ENCODE measurements at places on chromosomes 1 and 21.
A peak's percentile ranks its signal among the peaks of the same experiment; 100 is the strongest.

DNA sequence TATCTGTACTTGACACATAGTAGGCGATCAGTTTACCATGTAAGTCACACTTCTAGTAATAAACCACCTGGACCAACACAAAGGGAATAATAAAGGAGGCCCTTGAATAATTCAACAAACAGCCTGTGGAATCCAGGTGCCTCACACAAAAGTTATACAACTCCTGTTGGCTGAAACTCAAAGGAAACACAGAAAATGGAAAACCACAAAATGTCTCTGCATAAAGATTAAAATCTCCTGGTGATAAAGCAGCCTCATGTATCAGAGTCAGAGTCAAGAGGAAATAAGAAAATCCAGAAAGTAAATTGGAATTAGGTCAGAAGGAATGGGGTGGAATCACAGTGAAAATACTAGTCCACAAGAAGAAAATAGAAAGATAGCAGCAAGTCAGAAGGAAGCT lies 592.5 kb downstream of the NPHP4 start:
- DNase-seq: no peak

GRCh38 chr1:32635508-32636277 lies 14.7 kb downstream of the ZBTB8OS start:
- no peak for DNase-seq

GRCh38 chr1:178650934-178651511 lies 74.0 kb upstream of the RALGPS2 start:
- peak; percentile 27 for DNase-seq

GRCh38 chr1:4079815-4080214 lies 179.7 kb upstream of the C1orf174 start:
- no peak for DNase-seq

DNA sequence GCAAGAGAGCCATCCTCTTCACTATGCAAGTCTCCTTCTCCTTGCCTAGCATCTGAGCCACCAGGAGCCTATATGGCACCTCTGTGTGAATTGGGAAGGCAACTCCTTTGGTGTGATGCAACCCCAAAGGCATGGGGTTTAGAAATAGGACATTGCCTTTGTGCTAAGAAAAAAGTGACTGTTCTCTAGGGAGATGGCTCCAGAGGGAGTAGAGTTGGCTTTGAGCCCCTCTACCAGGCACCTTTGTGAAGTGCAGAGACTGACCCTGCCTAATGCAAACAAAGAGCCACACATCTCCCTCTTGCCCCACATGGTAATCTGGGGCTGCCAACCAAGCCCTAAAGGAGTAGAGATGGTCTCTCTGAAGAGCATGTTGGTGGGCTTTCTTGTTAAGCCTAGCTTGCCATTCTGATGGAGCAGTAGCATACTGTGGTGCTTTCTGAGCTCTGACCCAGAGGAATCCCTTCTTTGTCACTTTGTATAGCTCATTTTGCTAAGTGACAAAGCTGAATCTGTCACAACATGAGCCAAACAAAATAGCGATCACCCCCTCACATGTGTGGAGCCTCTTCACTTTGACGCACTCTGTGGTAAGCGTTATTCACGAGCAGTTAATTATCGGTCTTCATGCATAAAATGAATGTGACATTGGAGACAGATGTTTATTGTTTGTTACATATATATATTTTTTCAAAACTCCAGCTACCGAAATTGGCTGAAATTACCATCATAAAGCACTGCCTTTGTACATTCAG lies 74.4 kb downstream of the RWDD3 start:
- no peak for DNase-seq

DNA sequence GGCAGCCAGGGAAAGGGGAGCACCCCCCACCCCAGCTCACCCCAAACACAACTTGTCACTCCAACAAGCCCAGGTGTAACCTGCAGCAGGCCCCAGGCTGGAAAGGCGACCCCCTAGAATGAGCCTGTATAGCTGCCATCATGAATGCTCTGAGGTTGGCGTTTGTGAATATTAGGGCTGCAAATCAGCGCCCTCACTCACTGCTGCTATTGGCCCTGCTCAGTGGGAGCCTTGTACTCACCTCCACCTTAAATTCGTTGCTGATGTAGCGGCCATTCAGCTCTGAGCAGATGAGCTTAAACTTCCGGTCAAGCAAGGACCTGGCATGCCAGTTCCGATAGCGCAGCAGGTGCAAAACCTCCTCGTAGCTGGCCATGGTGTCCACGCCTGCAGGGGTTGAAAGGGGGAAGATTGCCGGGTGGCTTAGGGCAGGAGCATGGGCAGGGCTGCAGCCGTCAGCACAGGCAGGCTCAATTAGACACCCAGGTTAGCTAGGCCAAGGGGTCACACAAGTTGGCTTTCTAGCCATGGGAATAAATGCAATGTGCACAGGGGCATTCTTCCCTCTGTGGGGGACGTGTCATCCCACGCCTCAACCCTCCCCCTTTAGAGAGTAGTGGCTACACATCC lies 81.7 kb downstream of the PIK3CD start:
- no peak for DNase-seq

DNA sequence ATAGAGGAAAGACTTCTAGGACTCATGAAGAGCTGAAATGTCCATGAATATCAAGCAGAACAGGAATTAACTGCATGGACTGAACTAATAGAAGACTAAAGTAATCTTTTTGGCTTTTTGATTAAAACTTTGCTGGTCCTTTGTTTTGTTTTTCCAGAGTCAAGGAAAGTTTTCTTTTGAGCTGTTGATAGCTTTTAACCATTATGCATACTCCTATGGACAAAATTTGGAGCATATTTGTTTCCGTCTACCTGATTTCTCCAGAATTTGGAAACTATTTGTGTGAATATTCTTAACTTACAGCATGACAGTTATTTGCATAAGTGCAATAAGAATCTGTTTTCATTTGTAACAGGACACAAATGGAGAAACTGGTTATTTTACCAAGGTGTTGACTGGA lies 24.5 kb upstream of the CYP4B1 start:
- DNase-seq: no peak

GRCh38 chr21:42568376-42568775 lies 54.7 kb downstream of the SLC37A1 start:
- no peak for DNase-seq

DNA sequence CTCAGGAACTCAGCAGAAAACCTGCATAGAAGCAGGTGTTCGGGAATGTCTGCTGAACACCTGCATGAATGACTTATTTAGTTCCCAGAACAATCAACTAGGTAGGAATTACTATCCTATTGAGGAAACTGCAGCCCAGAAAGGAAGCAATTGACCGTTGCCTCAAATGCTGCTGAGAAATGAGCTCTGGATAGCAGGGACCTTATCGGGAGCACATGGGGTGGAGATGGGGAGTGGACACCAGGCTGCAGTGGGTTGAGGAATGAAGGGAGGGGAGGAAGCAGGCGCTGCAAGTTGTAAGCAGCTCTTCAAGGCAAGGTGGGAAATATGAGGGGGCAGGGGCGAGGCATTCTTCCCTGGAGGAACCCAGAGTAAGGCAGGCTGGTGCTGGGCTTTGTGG lies 10.8 kb upstream of the CDCP2 start:
- no peak for DNase-seq

DNA sequence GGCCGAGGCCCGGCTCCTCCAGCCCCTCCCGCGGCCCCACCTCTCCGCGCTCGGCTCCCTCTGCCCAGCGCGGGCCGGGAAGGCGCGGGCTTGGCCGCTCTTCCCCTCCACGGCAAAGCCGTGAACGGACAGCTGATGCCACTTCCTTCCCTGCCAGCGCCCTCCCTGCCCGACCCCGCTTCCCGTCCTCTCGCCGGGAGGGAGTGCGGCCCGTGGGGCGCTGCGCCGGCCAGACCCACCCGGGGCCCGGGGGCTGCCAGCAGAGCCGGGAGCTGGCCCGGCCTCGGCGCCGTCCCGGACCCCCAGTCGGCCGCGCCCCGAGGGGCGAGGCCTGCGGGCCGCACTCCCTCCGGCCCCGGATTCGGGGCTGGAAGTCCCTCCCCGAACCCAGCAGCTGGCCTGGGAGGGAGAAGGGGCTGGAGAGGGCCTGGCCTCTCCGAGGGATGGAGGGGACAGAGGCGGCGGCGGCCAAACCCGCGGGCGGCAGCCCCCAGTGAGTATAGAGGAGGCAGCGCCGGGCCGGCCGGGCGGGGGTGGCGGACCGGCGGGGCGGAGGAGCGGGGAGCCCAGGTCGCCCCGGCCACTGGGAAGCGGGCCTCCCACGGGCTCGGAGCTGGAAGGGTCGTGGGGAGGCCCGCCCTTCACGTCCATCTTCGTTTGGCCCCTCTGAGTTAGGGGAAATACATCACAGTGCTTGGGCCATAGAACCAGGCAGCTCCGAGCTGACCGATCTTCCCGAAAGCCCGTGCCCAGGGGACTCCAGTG lies at the start of gene KIAA1614:
TSS of gene KIAA1614 (plus strand) at position 97 of the 765 bp plus-strand sequence. CDS start at position 444, 347 bp downstream.
- DNase-seq: peak; percentile 38

- DNase-seq: no peak
These were observed 18.8 kb upstream of the LRRC8D start for GRCh38 chr1:89802051-89802450.

- DNase-seq: no peak
These were observed 236.6 kb downstream of the GRIK3 start for GRCh38 chr1:36797761-36798160.

- no peak for DNase-seq
These were observed 25.8 kb downstream of the SMIM12 start for GRCh38 chr1:34833711-34834110.

GRCh38 chr1:54315099-54315498 lies 91.1 kb downstream of the SSBP3 start:
- no peak for DNase-seq
